NCI-H526 treated with DMSO at 0.1 percent for 48 hours (cell line): ENCODE measurements at places on chromosomes 12 and 14.

DNA sequence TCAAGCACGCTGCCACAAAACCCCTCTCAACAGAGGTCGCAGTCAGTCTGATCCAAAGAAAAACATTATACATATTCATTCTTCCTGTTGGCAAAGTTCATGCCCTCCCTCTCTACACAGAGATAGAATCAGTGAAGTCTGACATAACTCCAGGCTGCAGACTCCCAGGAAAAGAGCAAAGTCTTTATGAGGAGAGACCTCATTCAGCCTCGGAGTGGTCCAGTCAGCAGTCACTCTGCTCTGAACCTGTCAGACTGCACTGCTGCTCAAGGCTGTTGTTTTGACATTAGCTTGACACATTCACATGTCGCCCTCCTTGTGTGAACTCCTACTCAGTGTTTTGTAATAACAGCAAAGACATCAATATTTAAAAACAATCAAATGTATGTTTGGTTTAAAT, 241.2 kb upstream of the G2E3 start:
- no peak for DNase-seq

GRCh38 chr12:117294189-117294603, 67.2 kb downstream of the NOS1 start:
- DNase-seq = no peak

DNA sequence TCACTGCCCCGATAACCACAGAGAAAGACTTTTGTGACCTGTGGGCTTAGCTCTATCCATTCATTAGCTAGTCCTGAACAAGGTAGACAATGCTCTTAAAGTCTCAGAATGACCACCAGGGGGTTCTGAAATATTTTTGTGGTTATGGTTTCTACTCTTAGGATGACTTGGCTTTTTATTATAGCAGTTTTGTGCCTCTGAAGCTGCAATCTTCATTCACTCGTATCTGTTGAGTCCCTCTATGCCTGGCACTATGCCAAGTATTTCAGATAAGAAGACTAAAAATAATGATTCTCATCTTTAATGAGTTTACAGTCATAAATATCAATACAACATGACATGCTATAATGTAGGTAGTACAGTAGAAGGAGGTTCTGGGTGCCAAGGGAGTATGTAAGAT, 130.8 kb upstream of the TRHDE start:
- no peak for DNase-seq

- DNase-seq = no peak
These were observed 55.5 kb upstream of the SRRM4 start for GRCh38 chr12:118925826-118926225.

- DNase-seq = no peak
These were observed 10.8 kb downstream of the TMEM179 start for GRCh38 chr14:104593710-104594136.
